ENCODE measurements at places on chromosomes 13 and 19.

DNA sequence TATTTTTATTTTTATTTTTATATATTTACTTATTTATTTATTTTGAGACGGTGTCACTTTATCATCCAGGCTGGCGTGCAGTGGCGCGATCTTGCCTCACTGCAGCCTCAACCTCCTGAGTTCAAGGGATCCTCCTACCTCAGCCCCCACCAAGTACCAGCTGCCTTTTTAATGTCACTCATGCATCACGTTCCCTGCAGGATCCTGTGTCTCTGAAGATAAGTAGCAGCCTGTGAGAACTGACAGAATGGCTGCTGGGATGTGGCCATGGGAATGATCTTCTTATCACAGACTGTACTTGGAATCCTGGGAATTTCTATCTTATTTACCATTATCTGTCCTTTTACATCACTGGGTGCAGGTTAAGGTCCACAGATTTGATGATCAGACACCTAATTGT is 9.2 kb upstream of the ZNF761 start:
- no peak for DNase-seq

- no peak for DNase-seq
Observed at GRCh38 chr13:111946214-111946613, 120.7 kb upstream of the SOX1 start.

DNA sequence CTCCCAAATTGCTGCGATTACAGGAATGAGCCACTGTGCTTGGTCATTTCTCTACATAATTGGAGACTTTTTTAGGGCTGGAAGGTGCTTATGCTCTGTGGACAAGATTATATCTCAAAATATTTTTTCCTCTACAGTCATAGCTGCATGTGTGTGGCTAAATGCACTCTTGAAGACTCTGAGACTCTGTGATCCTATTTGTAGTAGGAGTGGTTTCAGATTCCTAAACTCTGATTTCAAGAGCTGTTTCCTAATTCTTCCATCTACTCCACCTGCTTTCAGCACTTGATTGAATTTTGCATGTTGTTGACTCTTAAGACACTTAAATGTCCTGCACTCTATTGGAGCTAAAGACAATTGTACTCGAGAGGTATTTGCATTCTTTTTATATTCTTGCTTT is 78.0 kb downstream of the KLF5 start:
- DNase-seq, result no peak

DNA sequence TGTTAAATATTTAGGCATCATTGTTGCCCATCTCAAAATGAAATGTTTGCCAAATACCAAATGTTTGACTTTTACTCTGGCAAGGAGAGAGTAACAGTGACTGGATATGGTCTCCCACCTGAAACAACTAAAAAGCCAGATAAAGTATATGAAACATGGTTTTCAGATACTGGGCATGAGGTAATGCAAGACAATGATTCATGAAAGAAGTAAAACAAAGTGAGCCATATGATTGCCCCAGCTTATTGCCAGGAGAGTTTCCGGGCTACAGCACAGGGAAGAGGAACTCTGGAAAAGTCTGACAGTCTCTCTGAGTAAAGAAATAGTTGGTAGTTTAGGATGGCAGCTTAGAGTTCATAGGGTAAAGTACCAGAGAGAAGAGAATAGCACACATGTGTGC is 354.6 kb downstream of the DNAJC15 start:
- DNase-seq, result no peak

GRCh38 chr13:27679896-27680295 is 58.2 kb downstream of the POLR1D start:
- DNase-seq, result no peak

DNA sequence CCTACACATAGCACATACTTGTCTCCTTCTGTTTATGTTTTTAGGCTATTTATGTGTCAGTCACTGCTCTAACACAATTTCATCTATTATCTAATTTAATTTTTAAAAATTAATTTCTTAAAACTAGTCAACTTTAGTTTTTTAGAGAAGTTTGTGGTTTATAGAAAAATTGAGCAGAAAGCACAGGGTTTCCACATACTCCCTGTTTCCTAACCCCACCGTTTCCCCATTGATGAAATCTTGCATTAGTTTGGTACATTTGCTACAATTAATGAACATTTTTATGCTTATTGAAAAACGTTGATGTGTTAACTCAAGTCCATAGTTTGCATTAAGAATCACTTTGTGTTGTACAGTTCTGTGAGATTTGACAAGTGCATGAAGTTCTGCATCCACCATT is 53.5 kb downstream of the TNFSF13B start:
- DNase-seq, result no peak

- DNase-seq, result no peak
Observed at GRCh38 chr13:30735025-30735871, at the start of gene ALOX5AP. TSS of gene ALOX5AP (plus strand) at chr13:30735543. CDS start at chr13:30735606, 63 bp downstream.

DNA sequence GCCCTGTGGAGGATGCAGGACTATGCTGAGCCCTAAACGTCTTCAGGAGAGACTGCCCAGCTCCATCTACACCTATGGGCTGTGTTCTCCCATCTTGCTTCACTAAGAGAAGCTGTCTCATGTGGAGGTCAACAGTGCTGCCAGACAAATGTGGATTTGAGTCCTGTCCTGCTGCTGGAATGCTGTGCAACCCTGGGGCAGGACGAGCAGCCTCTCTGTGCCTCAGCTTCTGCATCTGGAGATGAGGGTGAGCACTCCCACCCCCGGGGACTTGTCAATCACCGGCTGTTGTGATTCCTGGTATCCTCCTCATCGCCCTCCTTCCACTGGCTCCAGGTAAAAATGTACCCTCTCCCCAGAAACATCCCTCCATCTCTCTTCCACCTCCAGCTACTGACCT is 16.3 kb downstream of the EPS15L1 start:
- no peak for DNase-seq

DNA sequence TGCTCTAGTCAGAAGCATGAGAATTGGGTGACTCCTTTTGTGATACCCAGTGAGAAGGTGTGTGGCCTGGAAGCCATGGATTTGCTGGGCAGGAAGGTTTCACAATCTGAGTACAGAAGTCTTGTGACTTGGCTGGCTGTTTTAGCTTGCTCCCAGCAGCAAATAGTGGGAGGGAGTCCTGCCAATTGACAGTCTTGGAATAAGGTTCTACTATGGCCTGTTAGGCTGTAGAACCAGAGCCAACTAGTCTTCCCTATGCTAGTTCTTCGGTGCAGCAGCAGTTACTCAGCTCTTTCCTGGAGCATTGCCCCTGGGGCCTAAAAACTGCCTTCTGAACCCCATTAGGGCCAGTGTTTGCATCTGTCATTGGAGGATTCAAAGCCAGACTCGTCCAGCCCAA is 1935.4 kb upstream of the PCDH20 start:
- DNase-seq, result no peak

GRCh38 chr19:6720369-6721137 is at the start of gene C3:
TSS of gene C3 (minus strand) at chr19:6720650. CDS start at chr19:6720589, 61 bp downstream.
- DNase-seq, result no peak

Measured in NCI-H1105 (cell line).